T-helper 17 cell (primary cell): ENCODE measurements at places on chromosomes 13 and 19.

DNA sequence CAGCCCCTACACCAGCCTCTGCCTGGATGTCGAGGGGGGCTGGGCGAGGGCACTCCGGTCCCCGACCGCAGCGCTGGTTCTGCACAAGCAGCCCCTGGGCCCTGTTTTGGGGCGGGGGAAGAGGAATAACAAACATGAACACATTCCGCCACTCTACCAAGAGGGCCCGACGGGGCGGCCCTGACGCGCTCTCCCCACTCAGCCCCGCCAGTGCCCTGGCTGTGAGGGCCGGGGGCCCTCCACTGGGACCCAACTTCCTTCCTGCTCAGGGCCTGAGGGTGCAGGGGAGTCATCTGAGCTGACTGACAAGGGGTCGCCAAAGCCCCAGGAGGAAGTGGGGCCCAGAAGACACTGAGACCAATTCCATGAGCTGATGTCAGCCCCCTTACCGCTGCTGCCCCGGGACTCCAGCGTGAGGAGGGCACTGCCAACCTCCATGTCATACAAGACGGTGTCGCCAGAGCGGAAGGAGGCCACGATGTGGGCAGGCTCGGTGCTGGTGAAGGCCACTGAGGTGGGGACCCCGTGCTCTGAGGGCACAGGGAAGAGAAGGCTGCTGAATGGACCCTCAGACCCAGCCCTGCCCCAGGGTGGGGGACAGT lies 5.6 kb upstream of the PRKD2 start:
- H3K36me3 ChIP-seq: peaks cover 2% of the 10 kb centered on the region
- no peaks in the 10 kb centered on the region for H3K27me3 ChIP-seq
- no peak for DNase-seq
- H3K4me1 ChIP-seq: peaks cover 38% of the 10 kb centered on the region

GRCh38 chr13:70960841-70961443 lies 852.7 kb upstream of the KLHL1 start:
- no peak overlapping the region for H3K27ac ChIP-seq
- no peaks in the 10 kb centered on the region for H3K36me3 ChIP-seq
- no peaks in the 10 kb centered on the region for H3K4me1 ChIP-seq
- H3K27me3 ChIP-seq: no peaks in the 10 kb centered on the region

- H3K27me3 ChIP-seq: peaks cover 23% of the 10 kb centered on the region
- DNase-seq: no peak
- peaks cover 4% of the 10 kb centered on the region for H3K36me3 ChIP-seq
- no peak overlapping the region for H3K4me3 ChIP-seq
- no peak overlapping the region for H3K27ac ChIP-seq
Measured at GRCh38 chr19:45780448-45781213, 1.7 kb downstream of the DMPK start.

GRCh38 chr13:113598081-113598410 lies 13.5 kb downstream of the TFDP1 start:
- DNase-seq: no peak
- peaks cover 27% of the 10 kb centered on the region for H3K4me1 ChIP-seq
- peaks cover 5% of the 10 kb centered on the region for H3K36me3 ChIP-seq

GRCh38 chr13:111908981-111909380 lies 158.0 kb upstream of the SOX1 start:
- no peaks in the 10 kb centered on the region for H3K36me3 ChIP-seq
- no peak overlapping the region for H3K27ac ChIP-seq
- DNase-seq: no peak
- H3K4me1 ChIP-seq: no peaks in the 10 kb centered on the region

GRCh38 chr13:73110814-73111213 lies 52.0 kb downstream of the KLF5 start:
- peaks cover 11% of the 10 kb centered on the region for H3K27me3 ChIP-seq
- H3K4me3 ChIP-seq: no peak overlapping the region
- peaks cover 2% of the 10 kb centered on the region for H3K36me3 ChIP-seq
- no peaks in the 10 kb centered on the region for H3K4me1 ChIP-seq
